ENCODE measurements at places on chromosomes 7 and 10.

GRCh38 chr10:131844529-131845084 lies 56.2 kb upstream of the PPP2R2D start:
- DNase-seq = no peak

- DNase-seq = no peak
Measured at GRCh38 chr10:78706256-78706655, 362.5 kb upstream of the ZMIZ1 start.

- no peak for DNase-seq
Measured at GRCh38 chr10:116101616-116102315, 171.2 kb downstream of the GFRA1 start.

GRCh38 chr7:156041398-156041797 lies 229.1 kb upstream of the SHH start:
- DNase-seq = no peak

DNA sequence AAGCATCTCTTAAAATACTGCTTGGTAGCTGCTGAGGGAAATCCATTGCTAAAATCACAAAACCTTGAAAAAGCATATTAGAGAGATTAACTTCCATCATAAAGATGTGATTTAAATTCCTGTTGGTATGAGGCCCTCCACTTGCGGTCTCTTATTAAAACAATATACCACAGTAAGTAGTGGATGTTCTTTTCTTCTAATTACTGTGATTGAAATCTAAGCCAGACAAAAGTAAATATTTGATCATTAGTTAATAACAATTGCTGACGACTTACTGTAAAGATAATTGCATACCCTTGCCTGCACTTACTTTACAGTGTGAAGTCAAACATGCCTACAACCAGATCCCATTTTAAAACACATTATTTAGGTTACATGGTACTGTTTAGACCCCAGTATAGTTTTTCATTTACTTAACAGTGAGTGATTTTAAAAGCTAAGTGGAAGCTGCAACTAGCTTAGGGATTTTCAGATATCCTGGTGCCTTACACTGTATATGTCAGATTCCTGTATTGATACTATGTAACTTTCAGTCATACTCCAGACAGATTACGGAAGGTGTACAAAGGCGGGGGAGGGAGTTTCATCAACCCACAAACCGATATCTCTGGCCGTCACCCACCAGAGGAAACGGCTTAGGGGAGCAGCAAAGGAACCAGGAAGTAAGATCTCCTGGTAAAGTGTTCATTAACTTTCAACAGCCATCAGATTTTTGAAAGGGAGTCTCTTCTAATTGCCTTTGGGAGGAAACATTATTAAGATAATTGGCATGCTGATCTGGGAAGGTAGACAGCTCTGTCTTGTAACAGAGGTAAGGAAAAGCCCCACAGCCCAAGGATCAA lies 986 bp downstream of the NRP1 start:
- DNase-seq = no peak

- DNase-seq = no peak
Measured at GRCh38 chr7:102834999-102835398, 77.8 kb upstream of the LRRC17 start.

- no peak for DNase-seq
Measured at GRCh38 chr10:71860243-71861029, 9.4 kb upstream of the PSAP start.

- no peak for DNase-seq
Measured at GRCh38 chr10:76922666-76923065, 714.9 kb downstream of the KCNMA1 start.

DNA sequence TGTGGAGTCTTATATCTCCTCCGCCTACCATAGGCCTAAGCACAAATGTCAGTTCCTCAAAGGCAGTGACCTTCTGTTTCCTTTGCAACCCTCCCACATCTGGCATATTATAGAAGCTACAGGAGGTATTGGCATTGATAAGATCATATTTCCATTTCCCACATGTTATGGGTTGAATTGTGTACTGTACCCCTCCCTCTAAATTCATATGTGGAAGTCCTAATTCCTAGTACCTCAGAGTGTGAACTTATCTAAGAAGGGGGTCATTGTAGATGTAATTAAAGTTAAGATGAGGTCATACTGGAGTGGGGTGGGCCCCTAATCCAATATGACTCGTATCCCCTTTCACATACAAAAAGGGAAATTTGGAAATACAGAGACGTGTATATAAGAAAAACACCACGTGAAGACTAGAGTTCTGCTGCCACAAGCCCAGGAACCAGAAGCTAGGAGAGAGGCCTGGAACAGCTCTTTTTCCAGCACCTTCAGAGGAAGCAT lies 6.1 kb upstream of the LAMB4 start:
- no peak for DNase-seq

GRCh38 chr10:31668326-31668725 lies 260.3 kb downstream of the ARHGAP12 start:
- no peak for DNase-seq

DNA sequence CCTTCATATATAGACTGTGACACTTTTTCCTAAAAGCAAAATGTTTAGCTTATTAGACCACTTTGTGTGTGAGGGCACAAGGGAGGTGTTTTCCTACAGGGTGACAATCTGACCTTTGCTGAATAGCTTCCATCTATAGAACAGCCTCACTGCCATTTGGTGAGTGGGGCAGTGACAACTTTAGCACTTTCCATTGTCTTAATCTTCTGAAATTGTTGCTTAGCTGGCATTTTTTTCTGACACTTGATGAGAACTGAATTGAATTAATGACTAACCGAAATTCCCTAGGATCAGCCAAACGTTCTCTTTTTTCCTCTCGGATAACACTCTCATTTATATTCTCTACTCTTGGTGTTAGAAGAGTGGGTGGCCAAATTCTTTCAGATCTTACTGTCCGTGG lies 30.2 kb downstream of the KDM7A start:
- DNase-seq = no peak

GRCh38 chr10:71978476-71978875 lies 14.3 kb downstream of the CHST3 start:
- no peak for DNase-seq

DNA sequence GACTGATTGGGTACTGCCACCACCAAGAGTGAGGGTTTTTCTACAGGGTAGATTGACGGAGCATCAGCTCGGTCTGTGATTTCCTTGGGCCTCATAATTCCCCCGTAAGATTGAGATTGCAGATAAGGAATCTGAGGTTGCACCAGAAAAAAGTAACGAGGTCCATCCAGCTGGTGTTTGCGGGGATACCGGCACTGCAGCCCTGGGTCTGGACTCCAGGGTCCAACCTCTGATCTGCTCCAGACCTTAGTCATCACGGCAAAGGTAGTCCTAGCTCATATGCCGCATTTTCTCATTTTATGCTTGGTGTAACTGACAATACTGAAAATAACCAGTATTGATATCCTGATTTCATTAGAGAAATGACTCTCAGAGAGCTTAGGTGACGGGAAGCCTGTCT lies 3.9 kb downstream of the CARD11 start:
- no peak for DNase-seq

DNA sequence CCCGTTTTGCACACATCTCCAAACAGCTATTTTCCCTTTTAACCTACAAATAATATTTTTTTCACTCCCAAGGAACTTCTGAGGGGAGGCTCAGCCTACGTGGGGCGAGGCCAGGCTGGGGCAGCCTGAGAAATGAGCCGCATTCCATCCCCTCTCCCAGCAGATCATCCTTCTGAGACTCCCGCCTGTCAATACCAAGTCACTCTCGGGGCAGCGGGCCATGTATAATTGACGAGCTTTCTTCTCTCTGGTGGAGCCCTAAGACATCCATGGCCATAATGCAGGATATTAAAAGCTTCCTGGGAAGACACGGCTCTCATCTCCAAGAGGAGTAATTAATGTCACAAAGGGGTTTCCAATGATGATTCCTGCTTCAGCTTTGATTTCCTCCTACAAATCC lies 37.8 kb upstream of the CHST15 start:
- DNase-seq = no peak

- no peak for DNase-seq
Measured at GRCh38 chr7:25820432-25821040, 331.5 kb upstream of the NFE2L3 start.

GRCh38 chr7:55474944-55475854 lies 97.1 kb downstream of the VOPP1 start:
- no peak for DNase-seq

DNA sequence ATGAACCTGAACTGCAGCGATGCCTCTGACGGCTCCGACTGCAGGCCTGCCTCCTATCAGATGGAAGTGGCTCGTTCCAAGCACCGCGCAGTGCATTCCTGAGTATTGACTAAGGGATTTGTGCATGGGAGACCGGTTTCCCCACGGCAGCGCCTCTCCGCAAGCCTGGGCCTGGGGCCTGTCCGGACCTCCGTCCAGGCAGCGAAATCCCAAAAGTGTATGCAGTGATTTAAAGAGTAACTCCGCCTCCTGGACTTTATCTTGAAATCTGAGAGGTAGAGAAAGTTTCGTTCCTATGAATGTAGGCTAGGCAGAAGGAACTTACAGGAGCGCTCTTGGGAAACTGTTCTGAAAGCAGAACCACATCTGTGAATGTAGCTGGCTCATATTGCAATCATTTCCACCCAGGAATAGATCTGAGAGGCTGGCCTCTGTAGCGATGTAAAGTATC lies 106.2 kb upstream of the CELF2 start:
- no peak for DNase-seq

DNA sequence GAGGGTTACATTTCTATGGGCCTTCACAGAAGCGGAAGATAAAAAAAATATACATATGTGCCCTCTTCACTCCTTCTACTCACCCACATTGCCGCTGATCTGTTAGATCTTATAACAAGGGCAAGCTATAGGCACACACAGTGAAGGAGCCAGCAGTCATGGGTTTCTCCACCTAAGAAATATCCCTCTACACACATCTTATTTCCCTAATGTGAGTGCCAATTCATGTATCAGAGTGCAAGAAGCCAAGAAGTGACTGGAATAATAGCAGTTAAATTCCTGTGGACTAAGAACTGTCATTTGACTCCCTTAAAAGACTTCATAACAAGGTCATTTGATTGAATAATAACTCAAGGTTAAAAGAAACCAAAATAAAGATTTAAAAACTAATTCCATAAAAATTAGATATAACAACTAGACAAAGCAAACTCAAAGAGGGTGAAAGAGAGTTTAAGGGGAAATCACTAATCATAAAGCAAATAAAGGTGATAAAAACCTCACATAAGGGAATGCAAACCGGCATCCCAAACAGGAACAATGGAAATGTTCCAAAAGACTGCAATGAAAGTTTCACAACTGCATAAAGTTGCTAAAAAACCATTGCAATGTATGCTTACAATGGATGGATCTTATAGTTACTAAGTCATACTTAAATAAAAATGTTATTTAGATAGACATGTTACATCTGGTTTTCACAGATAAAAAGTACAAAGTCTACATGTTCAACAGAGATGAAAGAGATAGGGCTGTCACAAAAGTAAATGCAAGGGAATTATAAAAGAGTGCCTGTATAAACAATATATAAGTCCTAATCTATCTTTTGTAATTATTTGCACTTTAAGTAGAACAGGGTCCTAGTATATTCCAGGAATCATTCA lies 42.8 kb downstream of the ARHGAP21 start:
- no peak for DNase-seq

DNA sequence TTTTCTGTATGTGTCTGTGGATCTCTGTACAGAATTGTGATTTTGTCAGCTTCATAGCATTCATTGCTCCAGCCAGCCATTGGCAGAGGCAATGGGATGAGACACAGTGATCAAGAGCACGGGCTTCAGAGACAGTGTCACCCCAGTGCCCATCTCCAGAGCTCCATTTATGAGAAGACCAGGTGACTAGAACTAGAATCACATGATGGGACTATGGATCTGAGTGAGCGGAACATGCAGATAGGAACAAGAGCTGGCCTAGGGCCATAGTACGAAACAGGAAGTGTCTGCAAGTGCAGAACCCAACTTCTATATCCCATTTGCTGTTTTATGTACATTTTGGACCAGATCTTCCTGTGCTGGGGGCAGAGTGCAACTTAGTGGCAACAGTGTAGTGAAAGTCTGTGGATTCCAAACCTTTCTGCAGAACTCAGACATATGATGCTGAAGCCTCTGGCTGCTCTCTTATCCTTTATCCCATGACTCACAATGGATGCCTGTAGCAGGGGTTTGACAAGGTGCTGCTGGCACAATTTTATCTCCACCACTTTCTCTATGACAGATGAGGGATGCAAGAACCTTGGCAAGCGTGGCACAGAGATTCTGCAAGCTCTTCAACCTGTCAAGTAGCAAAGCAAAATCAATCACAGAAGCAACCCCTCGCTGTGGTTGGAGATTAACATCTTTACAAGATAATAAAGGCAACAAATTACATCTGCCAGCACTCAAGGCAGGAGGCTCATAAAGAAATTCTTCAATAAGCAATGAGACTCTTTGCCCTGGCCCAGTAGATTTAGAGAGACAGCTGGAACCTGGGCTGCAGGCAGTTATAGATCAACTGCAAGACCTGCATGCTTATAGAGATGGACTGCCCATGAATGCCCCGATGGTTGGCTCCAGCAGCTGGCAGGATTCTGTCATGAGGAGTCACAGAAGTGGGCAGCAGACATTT lies 681.3 kb downstream of the TNS3 start:
- DNase-seq = no peak

- no peak for DNase-seq
Measured at GRCh38 chr10:18145652-18146051, 5.4 kb downstream of the CACNB2 start.

DNA sequence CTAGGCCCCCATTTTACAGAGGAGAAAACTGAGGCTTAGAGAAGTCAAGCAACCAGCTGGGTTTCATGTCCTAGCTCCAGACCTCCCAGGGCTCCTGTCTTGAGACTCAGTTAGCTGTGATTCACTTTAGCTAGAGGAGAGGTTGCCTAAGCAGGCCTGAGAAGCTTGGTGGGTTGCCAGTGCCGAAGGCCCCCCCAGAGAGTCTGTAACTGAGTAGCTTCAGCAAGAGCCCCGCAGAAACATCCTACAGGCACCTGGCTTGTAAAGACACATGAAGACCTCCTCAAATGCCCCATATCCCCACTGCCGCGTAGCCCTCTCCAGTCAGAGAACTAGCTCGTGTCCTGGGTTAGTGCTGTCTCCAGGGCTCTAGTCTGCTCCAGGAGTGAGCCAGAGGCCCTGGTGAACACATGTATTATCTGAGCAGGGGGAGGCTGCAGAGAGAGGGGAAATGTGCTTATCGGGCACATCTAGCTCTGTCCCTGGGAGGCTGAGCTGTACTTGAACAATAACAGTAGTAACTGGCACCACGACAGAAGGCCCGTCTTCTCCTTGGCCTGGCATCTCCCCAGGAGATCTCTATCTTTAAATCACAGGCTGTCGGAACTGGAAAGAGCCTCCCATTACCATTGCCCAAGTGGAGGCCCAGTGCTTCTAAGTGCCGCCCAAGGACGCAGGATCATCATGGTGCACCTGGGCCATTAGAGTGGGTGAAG lies 28.9 kb downstream of the UNC5B start:
- no peak for DNase-seq

GRCh38 chr10:31866118-31866670 lies 62.4 kb downstream of the ARHGAP12 start:
- DNase-seq = no peak

GRCh38 chr10:100151723-100152300 lies 34.0 kb downstream of the ERLIN1 start:
- DNase-seq = no peak

DNA sequence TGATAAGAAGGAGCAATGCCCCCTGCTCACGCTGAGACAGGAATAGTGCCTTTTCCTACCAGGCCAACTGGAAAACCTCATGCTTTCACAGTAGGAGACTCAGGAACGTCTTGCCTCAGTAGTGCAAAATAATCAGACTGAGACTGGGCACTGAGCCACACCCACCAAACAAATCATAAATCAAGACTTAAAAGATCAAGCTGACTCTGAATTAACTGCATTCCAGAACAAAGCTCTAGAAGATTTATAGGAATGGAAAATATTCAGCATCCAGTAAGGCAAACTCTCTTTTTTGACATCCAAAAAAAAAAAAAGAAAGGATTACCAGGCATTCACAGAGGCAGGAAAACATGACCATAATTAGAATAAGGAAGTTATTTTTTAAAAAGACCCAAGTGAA lies 30.5 kb upstream of the SLC18A3 start:
- DNase-seq = no peak
